CD4-positive, alpha-beta T cell treated with Interleukin-6 for 4 hours (primary cell): ENCODE measurements at places on chromosomes 3 and 15.

- DNase-seq: no peak
Measured at GRCh38 chr3:58210761-58211460, at the start of gene DNASE1L3. Gene DNASE1L3 (minus strand): TSS chr3:58210972. CDS start chr3:58210906, 66 bp downstream.

GRCh38 chr3:4979428-4980228 is at the start of gene BHLHE40:
Gene BHLHE40 (plus strand): TSS chr3:4979437. CDS start chr3:4979719, 282 bp downstream.
- DNase-seq: no peak

DNA sequence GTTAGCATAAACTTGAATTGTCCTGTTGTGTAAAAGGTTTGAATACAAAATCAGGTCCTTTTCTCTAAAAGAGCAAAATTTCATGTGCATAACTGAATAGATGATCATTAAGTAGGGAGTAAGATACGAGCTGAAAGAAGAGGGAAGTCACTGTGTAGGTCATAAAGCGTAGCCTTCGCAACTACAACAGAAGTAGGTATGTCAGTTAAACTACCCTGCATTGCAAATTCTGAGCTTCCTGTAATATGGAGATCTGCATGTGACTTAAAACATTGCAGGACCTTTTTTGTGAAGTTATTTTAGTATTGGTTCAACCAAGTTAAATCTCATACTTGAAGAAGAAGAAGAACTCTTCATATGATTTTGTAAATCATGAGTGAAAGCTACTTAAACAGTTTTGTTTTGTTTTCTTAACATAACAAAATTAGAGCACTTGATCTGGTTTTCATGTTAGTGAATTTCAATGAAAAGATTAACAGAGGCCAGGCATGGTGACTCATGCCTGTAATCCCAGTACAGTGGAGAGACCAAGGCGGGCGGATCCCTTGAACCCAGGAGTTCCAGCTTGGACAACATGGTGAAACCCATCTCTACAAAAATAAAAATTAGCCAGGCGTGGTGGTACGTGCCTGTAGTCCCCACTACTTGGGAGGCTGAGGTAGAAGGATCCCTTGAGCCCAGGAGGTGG is 26.4 kb downstream of the ARMC8 start:
- no peak for DNase-seq

DNA sequence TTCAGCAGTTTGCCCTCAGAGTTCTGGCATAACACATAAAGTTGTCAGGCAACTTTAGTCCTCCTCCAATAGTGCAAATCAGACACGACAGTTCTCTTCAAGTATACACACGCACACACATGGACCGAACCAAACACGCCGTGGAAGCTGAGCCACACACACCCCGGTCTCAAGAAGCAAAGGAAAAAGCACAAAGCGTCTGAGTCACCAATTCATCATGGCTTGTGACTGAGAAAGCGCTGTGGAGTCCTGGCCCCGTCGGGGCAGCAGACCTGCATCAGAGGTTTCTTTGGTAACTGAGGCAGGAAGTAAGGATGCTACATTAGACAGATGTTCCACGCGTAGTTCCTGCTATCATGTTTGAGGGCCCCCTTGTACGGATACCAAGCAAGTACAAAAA is 85.7 kb downstream of the VGLL4 start:
- DNase-seq: no peak

DNA sequence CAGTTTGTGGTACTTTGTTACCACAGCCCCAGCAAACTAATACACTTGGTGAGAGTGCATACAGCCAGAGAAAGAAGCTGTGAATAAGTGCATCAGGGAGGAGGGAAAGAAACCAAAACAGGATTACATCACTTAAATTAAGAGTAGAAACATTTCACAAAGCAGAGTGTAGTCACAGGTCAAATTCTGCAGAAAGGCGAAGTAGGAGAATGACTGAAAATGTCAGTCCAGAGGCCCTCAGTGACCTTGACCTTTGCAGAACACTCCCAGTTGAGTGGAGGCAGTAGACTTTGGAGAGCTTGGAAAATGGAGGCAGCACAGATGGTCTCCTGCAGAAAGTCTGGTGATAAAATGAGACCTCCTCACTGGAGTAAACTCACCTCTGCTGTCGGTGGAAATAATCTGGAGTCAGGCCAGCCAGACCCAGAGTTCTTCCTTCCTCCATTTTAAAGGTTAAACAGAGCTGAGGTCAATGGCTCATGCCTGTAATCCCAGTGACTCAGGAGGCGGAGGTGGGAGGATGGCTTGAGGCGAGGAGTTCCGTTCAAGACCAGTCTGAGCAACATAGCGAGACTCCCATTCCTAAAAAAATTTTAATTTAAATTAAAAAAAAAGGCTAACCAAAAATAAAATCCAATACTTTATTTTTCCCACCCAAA is 5.0 kb downstream of the CD86 start:
- DNase-seq: no peak

DNA sequence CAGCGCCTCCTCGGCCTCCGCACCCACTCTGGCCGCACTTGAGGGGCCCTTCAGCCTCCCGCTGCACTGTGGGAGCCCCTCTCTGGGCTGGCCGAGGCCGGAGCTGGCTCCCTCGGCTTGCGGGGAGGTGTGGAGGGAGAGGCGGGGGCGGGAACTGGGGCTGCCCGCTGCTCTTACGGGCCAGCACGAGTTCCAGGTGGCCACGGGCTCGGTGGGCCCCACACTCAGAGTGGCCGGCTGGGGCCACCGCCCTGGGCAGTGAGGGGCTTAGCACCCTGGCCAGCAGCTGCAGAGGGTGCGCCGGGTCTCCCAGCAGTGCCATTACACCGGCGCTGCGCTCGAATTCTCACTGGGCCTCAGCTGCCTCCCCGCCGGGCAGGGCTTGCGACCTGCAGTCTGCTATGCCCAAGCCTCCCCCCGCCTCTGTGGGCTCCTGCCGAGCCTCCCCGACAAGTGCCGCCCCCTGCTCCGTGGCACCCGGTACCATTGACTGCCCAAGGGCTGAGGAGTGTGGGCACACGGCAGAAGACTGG is 167.1 kb upstream of the PLSCR5 start:
- no peak for DNase-seq

DNA sequence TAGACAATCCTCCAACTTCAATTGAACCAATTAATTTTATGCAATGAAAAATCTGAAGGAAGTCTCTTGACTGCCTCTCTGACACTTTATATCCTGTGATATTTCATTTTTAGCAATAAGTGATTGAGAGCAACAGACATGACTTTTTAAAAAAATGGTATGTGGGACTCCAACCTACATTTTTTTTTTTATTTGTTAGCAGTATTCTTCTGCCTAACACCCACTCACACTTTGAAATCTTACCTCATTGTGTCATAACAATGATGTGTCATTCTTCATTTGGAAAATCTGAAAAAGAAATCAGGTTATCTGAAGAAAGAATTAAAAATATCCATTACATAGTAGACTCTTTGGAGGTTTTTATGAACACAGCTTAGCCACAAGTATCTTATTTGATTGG is 541.3 kb upstream of the KCNMB2 start:
- no peak for DNase-seq

DNA sequence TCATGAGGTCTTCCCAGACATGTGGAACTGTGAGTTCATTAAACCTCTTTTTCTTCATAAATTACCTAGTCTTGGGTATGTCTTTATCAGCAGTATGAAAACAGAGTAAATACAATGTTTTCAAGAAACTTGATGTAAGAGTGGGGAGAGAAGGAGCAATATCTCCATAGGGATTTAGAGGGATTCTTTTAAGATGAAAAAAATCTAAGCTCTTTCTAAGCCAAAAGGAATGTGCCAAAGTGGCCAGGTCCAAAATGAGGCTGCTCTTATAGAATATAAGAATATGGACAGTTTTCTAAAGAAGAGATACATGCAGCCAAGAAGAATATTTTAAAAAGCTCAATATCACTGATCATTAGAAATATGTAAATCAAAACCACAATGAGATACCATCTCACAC is 23.9 kb upstream of the RYK start:
- no peak for DNase-seq

GRCh38 chr3:14231998-14232501 is 53.4 kb downstream of the LSM3 start:
- DNase-seq: no peak

GRCh38 chr3:135056084-135056730 is 261.1 kb downstream of the EPHB1 start:
- no peak for DNase-seq

GRCh38 chr3:136022529-136023263 is 57.2 kb downstream of the PPP2R3A start:
- no peak for DNase-seq

DNA sequence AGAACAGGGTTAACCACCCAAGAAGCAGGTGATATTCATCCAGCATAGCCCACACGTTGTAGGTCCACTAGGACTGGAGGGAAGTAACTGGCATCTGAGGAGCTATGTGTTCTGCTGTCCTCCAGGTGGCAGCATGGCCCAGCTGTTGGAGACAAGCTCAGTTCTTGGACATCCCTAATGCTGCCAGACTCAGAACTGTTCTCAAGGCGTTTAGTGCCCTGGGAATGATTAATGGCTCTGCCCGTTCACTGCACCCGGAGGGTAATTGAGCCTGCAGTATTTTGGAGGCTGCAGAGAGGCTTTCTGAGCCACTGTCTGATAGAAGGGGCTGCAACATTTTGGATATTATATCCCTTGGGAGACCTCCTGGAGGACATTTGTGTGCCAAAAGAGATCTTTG is 521.3 kb upstream of the SEMA6D start:
- peak; percentile 41 for DNase-seq

- DNase-seq: peak; percentile 7
Measured at GRCh38 chr3:72818092-72818773, 30.0 kb downstream of the SHQ1 start.

DNA sequence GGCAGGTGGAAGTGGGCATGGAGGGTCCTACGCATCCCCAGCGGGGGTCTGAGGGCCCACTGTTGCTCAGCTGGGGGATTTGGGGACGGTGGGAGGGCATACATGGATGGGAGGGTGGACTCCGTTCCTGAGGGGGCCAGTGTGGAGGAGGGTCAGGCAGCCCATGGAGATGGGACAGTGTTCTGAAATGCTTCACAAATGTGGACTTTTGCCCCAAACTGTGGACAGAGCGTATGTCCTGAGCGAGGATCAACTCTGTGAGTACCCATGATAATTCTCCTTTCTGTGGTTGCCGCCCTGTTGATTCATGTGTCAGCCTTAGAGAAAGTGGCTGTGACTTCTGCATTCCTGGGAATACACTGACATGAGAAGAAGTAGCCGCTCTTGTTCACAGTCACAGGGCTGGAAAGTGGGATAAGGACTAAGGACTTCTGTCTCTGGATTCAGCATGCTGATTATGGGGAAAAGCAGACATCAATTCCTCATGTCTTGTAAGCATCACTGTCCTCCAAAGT is 33.4 kb downstream of the SMAD3 start:
- DNase-seq: no peak

DNA sequence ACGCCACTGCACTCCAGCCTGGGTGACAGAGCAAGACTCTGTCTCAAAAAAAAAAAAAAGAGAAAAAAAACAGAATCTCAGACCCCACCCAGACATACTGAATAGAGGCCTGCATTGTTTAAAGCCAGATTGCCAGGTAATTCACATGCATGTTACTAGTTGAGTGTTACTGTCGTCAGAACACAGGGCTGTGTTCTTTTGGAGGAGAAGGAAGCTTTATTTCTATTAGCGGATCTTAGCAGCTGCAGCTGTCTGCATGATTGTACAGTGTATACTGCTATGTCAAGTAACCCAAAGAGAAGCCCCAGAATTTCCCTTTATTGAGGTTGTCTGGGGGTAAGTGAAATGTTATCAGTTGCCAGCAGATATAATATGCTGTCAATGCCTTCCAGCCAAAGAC is 496.6 kb upstream of the NAALADL2 start:
- no peak for DNase-seq

GRCh38 chr3:136818769-136819391 is at the start of gene SLC35G2:
Gene SLC35G2 (plus strand): TSS chr3:136819126. CDS start chr3:136854461, 35,335 bp downstream.
- DNase-seq: peak; percentile 35

- DNase-seq: no peak
Measured at GRCh38 chr3:184807549-184807948, 4.4 kb upstream of the VPS8 start.

- DNase-seq: no peak
Measured at GRCh38 chr3:115691964-115692363, 68.7 kb downstream of the GAP43 start.

- no peak for DNase-seq
Measured at GRCh38 chr15:81347910-81348309, 24.0 kb upstream of the STARD5 start.

DNA sequence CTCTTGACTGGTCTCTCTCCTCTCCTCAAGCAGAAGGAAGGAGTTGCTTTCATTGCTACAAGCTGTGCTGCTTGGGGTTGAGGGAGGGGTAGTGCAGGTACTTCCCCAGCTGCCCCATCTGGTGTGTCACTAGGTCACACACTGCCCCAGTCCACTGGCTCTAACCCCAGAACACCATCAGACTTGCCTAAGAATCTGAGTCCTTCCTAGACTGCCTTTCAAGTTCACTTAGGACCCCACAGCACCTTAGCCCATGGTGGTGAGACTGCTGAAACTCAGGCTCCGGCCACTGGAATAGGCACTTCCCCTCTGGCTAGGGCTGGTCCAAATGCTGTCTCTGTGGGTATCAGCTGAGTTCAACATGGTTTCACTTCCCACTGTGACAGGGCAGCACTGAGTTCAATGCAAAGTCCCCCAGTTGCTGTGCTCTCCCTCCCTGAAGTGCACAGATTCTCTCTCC is 279.7 kb upstream of the GOLGA6L4 start:
- DNase-seq: no peak

- no peak for DNase-seq
Measured at GRCh38 chr3:122825460-122825859, 30.6 kb downstream of the SLC49A4 start.

- peak; percentile 60 for DNase-seq
Measured at GRCh38 chr15:85504749-85505676, 124.6 kb downstream of the AKAP13 start.

DNA sequence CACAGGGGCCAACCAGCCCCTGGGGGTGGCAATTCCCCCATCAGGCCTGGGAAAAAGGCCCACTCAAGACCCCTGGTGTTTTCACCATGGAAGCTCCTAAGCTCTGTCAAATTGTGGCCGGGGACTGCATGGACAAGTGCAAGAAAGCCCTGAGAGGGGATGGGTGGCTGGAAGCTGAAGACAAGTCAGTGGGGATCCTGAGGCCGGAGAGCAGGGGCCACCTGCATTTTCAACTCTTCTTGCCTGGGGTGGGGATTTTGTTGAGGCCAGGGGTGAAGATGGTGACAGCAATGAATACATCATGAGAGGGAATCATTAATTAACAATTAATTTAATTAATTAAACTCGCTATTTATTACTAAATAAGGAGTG is 33.9 kb downstream of the FEM1B start:
- no peak for DNase-seq

GRCh38 chr3:17013571-17013970 is 128.8 kb downstream of the PLCL2 start:
- DNase-seq: no peak

GRCh38 chr3:5563537-5564277 is 376.2 kb downstream of the EDEM1 start:
- no peak for DNase-seq

DNA sequence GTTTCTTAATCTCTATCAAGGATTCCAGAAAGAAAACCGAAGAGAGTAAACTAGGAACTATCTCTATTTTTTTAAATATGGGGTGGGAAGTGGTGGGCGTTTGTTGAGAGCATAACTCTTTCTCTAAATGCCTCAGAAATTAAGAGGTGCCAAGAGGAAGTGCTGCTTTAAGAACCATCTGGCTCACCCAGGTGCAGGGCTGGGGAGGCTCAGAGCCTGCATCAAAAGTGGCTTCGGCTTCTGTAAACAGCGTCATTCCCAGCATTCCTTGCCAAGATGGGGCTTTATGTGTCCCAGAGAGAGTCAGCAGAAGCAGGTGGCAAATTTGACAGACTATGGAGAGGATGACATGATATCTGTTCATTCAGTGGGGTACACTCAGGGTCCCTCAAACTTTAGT is 123.3 kb upstream of the BFSP2 start:
- no peak for DNase-seq
